ENCODE measurements at places on chromosomes 1 and 21.

DNA sequence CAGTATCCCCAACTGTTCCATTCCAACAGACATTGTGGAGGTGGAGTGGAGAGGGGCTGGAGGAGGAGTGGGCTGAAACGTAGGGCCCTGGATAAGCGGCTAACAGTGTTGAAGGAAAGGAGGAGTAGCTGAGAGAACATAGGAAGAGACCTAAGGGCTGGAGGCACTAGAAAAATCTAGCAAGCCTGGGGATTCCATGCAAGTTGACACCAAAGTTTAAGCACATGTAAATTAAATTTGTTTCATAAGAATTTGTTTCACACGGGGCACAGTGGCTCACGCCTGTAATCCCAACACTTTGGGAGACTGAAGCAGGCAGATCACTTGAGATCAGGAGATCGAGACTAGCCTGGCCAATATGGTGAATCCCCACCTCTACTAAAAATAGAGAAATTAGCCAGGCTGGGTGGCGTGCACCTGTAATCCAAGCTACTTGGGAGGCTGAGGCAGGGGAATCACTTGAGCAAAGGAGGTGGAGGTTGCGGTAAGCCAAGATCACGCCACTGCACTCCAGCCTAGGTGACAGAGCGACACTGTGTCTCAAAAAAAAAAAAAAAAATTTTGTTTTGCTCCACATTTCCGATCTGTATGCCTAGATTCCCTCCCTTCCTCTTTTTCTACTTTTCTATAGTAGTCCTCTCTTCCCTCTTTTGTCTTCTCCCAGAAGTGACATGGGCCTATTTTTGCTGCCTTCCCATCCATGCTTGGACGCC lies 530 bp upstream of the CD244 start:
- DNase-seq = no peak

GRCh38 chr1:232596666-232597303 lies 33.1 kb downstream of the SIPA1L2 start:
- no peak for DNase-seq

- DNase-seq = no peak
These were observed 26.6 kb downstream of the IL6R start for GRCh38 chr1:154431586-154432373.

- peak; percentile 44 for DNase-seq
These were observed 11.5 kb downstream of the KNCN start for GRCh38 chr1:46539972-46540371.

DNA sequence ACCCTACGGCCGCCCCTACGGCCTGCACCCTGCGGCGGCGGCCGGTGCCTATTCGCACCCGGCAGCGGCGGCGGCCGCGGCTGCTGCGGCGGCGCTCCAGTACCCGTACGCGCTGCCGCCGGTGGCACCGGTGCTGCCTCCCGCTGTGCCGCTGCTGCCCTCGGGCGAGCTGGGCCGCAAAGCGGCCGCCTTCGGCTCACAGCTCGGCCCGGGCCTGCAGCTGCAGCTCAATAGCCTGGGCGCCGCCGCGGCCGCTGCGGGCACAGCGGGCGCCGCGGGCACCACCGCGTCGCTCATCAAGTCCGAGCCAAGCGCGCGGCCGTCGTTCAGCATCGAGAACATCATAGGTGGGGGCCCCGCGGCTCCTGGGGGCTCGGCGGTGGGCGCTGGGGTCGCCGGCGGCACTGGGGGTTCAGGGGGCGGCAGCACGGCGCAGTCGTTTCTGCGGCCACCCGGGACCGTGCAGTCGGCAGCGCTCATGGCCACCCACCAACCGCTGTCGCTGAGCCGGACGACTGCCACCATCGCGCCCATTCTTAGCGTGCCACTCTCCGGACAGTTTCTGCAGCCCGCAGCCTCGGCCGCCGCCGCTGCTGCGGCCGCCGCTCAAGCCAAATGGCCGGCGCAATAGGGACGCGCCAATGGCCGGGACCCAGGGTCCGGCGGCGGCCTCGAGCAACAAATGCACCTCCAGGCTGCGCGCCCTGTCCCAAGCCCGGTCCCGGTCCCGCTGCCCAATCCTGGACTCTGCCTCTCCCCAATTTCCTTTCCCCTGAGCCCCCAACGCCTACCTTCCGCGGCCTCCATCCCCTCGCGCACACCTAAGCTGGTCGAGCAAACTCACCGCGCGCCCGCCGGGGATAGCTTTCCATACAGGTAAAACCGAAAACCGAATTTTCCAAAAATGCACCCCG lies 1.8 kb downstream of the FOXD3 start:
- no peak for DNase-seq

- DNase-seq = no peak
These were observed 5.7 kb downstream of the DUSP23 start for GRCh38 chr1:159786465-159786864.

- no peak for DNase-seq
These were observed 88.2 kb downstream of the GABPA start for GRCh38 chr21:25822981-25823380.

DNA sequence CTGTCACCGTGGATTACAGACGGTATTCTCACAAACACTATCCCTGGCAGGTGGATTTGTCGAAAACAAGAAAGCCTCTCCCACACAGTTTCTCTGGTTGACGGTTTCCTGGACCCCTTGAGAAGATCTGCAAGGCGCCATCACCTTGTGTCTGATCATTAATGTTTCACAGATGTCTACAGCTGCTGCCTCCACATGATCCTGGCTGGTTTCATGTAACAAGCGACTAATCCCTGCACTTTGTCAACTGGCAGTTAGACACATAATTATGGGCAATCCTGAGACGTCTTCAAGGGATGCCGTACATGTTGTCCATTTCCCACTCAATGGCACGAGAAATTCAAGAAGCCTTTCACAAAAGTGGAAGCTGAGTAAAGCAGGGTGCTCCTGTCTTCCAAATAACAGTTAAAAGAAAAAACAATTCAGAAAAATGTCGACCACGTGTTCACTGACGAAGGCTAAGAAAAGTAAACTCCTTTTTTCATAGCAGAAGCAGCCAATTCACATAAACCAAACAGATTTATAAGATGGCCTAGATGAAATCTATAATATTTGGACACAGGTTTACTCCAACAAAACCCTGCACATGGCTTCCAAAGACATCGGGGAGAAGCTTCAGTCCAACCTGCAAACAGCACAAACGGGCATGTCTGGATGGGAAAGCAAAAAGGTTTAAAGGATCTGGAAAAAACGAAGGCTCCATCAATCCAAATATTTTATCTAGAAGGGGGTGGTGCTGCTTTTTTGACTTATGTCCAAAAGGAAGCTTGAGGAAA lies 52.2 kb downstream of the CAPZB start:
- no peak for DNase-seq

GRCh38 chr1:46113948-46114347 lies 18.5 kb downstream of the PIK3R3 start:
- no peak for DNase-seq

DNA sequence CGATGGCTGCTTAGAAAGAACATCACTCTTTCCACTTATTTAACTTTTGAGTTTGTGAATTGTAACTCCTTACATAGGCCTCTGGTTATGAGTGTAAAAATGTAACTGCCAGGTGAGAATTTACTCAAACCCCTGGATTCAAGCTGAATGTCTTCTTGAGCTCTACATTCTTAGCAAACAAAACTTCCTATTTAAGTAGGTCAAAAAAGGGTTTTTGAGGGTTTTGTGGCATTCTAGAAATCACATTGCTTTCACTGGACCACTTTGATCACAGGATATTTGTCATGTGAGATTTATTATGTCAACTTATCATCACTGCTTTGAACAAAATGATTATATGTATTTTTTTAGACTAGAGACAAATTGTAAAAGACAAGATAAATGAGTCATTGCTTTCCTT lies 5.7 kb downstream of the IL23R start:
- DNase-seq = no peak

DNA sequence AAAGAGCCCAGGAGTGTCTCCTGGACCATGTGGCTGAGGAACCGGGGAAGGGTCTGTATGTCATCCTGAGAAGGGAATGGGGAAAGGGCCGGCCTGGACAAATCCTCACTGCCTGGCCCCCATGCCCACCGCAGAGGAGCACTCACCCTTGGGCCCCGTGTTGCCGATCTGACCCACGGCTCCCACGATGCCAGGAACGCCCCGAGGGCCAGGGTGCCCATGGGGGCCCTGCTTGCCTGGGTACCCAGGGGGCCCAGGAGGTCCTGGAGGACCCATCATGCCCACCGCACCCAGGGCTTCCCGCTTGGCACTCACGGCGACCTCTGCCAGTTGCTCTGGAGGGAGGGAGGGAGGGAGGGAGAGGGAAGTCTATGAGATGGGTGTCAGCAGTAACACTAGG lies 14.6 kb downstream of the COL9A2 start:
- no peak for DNase-seq

Measured in kidney capillary endothelial cell (primary cell).